ENCODE measurements at places on chromosomes 1 and 21.

- DNase-seq, result no peak
Observed at GRCh38 chr1:108140936-108141335, 59.2 kb downstream of the SLC25A24 start.

DNA sequence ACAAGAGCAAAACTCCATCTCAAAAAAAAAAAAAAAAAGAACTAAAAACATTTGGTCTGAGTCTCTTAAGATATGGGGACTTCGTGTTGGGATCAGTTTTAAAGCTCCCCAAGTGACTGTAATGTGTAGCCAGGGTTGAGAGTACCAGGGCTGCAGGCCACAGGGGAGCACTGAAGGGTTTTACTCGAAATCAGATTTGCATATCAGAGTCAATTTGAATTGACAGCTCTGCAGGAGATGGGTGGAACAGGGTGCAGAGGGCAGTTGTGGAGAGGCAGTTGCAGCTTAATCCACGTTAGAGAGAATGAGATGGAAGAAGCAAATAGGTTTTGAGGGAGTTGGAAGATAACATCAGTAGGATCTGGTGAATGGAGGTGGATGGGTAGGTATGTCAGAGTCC, 20.6 kb upstream of the ELOA start:
- no peak for DNase-seq

DNA sequence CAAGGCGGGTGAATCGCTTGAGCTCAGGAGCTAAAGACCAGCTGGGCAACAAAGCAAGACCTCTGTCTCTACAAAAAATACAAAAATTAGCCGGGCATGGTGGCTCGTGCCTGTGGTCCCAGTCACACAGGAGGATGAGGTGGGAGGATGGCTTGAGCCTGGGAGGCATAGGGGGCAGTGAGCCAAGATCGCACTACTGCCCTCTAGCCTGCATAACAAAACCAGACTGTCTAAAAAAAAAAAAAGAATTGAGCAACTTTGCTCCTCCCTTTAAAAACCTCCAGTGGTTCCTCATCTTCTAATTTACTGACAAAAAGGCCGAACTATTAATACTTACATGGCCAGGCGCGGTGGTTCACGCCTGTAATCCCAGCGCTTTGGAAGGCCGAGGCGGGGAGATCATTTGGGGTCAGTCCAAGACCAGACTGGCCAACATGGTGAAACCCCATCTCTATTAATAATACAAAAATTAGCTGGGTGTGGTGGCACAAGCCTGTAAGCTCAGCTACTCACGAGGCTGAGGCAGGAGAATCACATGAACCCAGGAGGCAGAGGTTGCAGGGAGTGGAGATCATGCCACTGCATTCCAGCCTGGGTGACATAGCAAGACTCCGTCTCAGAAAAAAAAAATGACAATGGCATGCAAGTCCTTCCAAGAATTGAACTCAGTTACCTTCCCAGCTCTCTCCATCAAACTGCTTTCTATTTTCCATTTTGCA, 4.4 kb downstream of the ACBD3 start:
- DNase-seq, result no peak

DNA sequence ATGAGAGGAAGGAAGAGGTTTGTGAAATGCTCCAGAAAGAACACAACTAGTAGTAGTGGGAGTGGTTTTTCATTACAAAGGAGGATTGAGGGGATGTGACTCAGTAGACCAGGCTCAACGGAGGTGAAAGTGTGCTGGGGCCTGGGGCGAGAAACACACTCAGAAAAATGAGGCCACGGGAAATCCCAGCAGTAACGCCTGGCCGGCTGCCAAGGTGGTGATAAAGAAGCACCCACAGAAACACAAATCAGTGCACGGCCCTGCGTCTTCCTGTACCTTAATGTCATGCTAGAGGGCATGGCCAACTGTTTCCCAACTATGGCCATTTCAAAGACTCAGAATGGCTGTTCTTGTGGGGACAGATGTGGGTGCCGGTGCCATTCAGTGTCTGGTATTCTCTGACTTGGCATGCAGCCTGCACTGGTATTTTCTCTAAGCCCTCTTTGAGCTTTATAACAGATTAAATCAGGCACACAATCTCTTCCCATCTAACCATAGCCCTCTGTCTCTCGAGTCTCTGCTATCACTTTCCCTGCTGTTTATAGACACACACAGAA, 38.2 kb downstream of the URB2 start:
- DNase-seq, result no peak

GRCh38 chr1:96684744-96685143, 36.8 kb upstream of the PTBP2 start:
- DNase-seq, result no peak

DNA sequence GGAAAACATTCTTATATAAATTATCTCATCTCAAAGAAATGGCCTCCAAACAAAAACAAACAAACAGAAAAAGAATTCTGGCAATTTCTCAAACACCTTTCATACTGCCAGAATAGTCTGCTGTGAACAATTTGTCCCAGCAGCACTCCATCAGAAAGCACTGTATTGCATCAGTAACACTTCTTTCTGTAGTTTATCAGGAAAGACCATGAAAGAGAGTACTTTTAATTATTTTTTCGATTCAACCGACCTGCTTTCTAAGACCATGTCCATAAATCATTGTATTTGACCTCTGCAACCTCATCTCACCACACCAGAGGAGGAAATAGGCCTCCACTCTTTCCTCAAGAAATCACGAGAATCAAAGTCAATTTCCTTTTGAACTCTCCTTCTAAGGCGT, 1579.9 kb downstream of the MRPL39 start:
- no peak for DNase-seq

GRCh38 chr1:78408192-78408591, 82.6 kb upstream of the PTGFR start:
- no peak for DNase-seq

DNA sequence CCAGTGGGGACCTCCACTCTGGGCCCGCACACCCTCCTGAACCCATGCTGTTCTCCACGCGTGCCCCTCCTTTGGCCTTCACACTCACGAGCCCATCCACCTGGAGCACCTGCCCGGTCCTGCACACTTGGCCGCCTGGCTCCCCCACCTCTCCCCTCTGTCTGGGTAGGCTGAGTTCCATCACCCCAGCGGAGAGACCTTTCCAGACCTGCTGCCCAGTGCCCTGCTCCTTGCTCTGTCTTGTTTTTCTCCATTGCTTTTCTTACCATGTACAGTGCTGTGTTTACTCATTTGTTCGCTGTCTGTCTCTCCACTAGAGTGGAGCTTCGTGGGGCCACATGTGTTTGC, 351.0 kb upstream of the VAMP3 start:
- no peak for DNase-seq

DNA sequence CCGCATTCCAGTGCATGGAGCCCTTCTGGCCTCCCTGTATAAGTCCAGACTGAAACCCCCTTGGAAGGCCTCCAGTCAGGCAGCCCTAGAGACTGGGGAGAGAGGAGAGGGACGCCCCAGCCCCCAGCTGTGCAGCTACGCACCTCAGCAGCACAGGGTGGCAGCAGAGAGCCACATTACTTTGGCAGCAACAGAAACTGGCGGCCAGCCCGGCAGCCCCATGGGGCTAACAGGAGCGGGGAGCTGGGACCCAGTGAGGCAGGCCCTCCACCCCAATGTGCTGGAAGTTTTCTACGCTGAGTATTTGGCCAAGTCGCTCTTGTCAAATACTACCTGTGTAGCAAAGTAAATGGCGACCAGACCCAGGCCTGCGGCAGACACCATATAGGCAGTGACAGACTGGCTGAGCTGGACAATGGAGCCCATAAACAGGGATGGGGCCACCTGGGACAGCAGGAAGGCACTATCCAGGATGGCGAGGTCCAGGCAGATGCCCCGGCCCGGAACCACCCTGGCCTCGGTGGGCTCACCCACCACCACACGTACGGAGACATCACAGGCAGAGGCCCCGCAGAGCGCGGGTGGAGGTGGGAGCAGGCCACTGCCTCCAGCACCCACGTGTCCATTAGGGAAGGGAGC, 21.2 kb downstream of the SLC45A3 start:
- DNase-seq, result no peak

DNA sequence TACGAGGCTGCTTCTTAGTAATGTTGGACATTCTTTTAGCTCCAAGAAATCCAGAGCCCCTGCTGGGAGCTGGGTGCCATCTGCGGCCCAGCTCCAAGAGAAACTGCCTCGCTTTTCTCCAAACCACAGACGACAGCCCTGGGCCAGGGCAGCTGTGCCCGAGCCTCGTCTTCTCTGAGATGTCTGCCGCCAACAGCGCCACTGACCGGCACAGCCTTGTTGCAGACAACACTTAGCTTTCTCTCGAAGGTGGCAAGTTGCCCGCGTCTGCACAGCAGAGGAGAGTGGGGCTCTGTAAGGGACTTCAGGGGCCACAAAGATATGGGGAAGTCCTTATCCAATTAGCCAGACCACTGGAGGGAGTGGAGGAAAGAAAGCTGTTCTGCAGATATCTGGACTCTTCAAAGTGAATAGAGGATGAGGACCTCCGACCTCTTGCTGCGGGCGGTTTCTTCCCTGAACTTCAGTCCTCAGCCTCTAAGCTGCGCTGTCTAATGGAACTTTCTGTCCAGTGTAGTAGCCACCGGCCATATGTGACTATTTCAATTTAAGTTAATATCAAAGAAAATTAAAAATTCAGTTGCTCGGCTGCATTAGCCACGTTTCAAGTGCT, 63.9 kb upstream of the DISP3 start:
- peak; percentile 19 for DNase-seq

DNA sequence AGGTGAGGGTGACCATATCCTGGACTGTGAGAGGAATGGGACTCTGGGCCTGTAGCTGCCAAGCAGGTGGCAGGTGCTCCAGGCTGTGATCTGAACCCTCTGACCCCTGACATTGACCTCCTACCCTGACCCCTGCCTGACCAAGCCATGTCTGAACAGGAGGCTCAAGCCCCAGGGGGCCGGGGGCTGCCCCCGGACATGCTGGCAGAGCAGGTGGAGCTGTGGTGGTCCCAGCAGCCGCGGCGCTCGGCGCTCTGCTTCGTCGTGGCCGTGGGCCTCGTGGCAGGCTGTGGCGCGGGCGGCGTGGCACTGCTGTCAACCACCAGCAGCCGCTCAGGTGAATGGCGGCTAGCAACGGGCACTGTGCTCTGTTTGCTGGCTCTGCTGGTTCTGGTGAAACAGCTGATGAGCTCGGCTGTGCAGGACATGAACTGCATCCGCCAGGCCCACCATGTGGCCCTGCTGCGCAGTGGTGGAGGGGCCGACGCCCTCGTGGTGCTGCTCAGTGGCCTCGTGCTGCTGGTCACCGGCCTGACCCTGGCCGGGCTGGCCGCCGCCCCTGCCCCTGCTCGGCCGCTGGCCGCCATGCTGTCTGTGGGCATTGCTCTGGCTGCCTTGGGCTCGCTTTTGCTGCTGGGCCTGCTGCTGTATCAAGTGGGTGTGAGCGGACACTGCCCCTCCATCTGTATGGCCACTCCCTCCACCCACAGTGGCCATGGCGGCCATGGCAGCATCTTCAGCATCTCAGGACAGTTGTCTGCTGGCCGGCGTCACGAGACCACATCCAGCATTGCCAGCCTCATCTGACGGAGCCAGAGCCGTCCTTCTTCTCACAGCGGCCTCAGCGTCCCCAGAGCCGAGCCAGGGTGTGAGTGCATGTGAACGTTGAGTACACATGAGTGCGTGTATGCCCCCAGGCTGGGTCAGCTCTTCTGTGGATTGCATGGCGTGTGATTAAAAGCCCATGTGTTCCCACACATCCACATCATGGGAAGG, 3.1 kb downstream of the TMEM125 start:
- DNase-seq, result no peak
